Kidney glomerular epithelial cell (primary cell): ENCODE measurements at places on chromosomes 11 and 22.
A peak's percentile ranks its signal among the peaks of the same experiment; 100 is the strongest.

- DNase-seq: no peak
Observed at GRCh38 chr11:1852877-1853276, at the start of gene LSP1. Gene LSP1 (plus strand): TSS chr11:1853084. CDS start chr11:1853145, 61 bp downstream.

DNA sequence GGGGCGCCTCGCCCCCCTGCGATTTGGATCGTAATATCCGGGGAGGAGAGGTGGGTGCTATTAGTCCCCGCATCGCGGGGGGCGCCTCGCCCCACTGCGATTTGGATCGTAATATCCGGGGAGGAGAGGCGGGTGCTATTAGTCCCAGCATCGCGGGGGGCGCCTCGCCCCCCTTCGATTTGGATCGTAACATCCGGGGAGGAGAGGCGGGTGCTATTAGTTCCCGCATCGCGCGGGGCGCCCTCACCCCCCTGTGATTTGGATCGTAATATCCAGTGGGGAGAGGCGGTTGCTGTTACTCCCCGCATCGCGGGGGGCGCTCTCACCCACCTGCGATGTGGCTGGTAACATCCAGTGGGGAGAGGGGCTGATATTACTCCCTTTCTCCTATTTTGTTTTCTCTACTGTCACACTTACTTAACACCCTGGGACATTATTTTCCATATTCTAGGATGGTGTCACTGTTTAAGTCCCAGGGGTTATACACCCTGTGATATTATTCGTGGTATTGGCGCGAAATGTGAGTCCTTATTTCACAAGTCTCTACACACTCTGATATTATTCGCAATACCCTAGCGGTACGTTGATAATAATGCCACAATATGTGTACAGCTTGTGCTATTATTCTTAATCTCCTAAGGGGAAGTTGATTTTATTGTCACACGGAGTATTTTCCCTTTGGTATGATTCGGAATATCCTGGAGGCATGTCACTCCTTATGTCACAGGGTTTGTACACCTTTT is 57.8 kb upstream of the ALDH3B2 start:
- DNase-seq: no peak

DNA sequence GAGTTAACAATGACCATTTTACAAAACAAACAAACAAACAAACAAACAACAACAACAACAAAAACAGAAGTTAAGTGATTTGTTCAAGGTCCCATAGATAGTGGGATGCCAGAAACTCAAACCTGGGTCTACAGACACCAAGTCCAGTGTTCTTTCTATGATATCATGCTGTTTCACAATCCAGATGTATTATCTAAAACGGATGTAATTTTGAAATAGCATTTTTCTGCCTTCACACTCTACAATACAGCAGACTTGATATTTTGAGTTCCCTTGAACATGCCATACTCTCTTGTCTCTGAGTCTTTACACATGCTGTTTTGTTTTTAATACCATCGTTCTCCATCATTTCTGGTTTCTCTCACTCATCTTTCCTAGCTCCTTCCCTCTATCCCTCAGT is 104.5 kb downstream of the RELT start:
- DNase-seq: no peak

DNA sequence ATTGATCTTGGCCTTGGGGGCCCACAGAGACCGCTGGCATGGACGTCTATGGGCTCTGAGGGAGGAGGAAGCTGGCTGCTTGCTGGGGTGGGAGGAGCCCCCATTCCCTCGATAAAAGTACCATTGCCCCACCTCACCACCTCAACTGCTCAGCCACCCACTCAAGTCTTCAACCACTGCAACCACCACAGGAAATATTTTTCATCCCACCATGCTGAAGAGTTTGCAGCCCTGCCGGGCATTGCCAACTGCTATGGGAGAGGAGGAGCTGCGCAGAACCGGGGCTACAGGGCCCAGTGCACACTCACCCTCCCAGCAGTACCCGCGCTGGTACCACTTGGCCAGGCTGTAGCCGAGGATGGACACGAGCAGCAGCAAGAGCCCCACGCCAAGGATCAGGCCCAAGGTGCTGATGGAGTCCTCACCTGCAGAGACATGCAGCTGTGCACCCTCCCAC is 29.2 kb downstream of the IL10RA start:
- no peak for DNase-seq

- peak; percentile 8 for DNase-seq
Observed at GRCh38 chr22:19086896-19087295, 35.3 kb downstream of the DGCR2 start.

- peak; percentile 80 for DNase-seq
Observed at GRCh38 chr11:124837491-124837856, 27.8 kb upstream of the ROBO3 start.

DNA sequence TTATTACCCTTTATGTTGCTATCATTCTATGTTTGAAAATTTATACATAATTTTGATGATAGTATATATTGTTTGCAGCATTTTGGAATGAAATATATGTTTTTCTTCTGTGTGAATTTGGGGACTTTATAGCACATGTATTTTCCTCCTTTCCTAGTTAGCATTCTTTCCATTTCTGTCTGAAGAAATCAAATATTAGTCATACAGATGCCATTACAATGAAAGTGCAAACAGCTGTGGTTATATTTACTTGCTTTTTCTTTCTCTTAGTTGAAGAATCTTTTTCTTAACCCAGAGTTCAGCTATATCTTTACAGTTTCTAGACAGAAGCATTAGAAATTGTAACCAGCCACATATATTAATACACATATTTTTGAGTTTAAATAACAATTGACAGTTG is 753.1 kb upstream of the ARHGAP42 start:
- peak; percentile 38 for DNase-seq
